Stimulated activated CD8-positive, alpha-beta memory T cell treated with anti-CD3 and anti-CD28 coated beads, Interleukin-15, amount 100 ng/mL, for 24 hours (primary cell): ENCODE measurements at places on chromosomes 12 and 14.

- DNase-seq = no peak
Observed at GRCh38 chr14:79136071-79137044, 966.2 kb downstream of the NRXN3 start.

- no peak for DNase-seq
Observed at GRCh38 chr14:31843361-31844091, 233.6 kb upstream of the ARHGAP5 start.

GRCh38 chr12:21627924-21628323, 23.3 kb upstream of the GYS2 start:
- no peak for DNase-seq

DNA sequence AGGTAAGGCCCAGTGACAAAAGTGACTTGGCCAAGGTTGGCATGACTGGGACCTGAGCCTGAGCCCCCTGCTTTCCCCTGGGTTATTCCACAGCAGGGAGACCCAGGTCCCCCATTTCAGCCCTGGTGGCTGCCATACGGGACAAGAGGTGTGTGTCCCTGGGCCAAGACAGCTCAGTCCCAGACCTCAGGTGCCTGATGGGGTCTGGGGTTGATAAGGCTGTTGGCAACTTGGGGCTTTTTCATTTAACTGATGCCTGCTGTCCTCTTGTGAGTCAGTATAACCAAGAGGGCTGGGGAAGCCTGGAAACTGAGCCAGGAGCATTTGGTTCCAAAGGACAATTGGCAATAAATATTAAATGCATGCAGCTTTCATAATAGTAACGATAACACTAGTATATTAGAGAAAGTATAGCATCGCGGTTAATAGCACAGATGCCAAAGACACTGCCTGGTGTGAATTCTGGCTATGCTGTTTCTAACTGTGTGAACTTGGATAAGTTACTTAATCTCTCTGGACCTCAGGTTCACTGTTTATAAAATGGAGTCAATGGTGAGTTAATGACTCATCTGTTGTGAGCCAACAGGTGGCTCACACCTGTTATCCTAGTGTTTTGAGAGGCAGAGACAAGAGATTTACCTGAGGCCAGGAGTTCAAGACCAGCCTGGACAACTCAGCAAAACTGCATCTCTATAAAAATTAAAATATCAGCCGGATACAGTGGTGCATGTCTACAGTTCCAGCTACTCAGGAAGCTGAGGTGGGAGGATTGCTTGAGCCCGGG, 898 bp downstream of the SDSL start:
- DNase-seq = no peak

GRCh38 chr14:92615451-92615850, 101.9 kb downstream of the RIN3 start:
- DNase-seq = no peak

DNA sequence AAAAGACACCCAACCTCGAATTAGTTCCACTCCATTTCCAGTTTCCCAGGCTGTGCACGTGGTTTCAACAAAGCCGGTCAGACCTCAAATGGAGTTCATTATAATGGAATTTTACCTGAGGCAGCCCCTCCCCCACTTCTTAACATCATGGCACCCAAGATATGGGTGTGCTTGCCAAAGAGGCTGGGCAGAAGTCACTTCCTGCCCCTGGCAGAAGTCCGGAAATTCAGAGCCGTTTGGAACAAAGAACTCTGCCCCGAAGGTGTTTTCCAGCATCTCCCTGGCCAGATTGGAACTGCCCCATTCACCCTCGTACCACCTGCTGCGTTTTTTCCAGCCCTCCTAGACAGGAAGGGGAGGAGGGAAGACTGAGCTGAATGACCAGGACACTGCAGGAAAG, 8.2 kb downstream of the VDR start:
- DNase-seq = no peak

GRCh38 chr12:22325218-22325617, 9.3 kb downstream of the ST8SIA1 start:
- no peak for DNase-seq

GRCh38 chr12:107027636-107028053, 40.7 kb upstream of the MTERF2 start:
- no peak for DNase-seq

GRCh38 chr12:132133952-132134652, 10.0 kb downstream of the DDX51 start:
- no peak for DNase-seq

DNA sequence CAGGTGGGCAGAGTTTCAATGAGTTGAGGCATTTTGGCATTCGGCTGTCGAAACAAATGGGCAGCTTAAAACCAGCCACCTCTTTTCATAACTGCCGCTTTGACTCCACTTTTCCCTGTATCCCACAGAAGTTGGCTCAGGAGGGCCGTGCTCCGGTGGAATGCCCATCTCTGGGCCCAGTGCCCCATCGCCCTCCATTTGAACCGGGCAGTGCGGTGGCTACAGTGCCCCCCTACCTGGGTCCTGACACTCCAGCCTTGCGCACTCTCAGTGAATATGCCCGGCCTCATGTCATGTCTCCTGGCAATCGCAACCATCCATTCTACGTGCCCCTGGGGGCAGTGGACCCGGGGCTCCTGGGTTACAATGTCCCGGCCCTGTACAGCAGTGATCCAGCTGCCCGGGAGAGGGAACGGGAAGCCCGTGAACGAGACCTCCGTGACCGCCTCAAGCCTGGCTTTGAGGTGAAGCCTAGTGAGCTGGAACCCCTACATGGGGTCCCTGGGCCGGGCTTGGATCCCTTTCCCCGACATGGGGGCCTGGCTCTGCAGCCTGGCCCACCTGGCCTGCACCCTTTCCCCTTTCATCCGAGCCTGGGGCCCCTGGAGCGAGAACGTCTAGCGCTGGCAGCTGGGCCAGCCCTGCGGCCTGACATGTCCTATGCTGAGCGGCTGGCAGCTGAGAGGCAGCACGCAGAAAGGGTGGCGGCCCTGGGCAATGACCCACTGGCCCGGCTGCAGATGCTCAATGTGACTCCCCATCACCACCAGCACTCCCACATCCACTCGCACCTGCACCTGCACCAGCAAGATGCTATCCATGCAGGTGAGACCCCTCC, 5.0 kb upstream of the RNU7-1 start:
- DNase-seq = no peak

DNA sequence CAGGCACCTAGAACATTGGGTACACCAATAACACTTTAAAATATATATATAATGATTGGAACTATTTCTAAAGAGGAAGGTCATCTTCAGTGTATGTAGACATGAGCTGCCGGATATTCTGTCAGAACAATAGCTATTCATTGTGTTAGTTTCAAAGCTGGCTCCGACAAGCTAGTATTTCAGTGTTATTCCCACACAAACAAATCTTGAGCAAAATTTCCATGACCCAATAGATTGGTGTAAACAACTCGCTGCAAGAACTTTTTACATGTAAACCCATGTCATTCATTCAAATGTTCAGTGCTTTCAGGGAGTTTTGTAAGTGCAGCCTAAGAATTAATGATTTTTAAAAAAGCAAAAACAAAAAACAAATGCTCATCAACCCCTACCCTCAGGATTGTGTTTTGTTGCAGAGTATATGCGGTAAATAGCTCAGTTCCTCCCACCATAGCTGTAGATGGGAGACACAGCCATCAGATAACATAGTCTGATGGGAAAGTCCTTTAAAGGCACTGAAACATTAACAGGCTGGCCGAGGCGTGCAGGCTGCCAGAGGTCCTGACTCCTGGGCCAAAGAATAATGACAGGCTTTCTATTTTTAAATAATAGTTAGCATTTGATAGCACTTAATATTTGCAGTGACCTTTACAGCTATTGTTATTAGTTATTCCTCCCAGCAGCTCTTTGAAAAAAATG, 150.3 kb upstream of the ARHGAP5 start:
- DNase-seq = no peak

- DNase-seq = no peak
Observed at GRCh38 chr12:48336564-48336963, 14.2 kb downstream of the ZNF641 start.

- DNase-seq = no peak
Observed at GRCh38 chr12:80293759-80294158, 150.3 kb upstream of the PTPRQ start.

- no peak for DNase-seq
Observed at GRCh38 chr12:123267991-123268843, 3.4 kb downstream of the CDK2AP1 start.

DNA sequence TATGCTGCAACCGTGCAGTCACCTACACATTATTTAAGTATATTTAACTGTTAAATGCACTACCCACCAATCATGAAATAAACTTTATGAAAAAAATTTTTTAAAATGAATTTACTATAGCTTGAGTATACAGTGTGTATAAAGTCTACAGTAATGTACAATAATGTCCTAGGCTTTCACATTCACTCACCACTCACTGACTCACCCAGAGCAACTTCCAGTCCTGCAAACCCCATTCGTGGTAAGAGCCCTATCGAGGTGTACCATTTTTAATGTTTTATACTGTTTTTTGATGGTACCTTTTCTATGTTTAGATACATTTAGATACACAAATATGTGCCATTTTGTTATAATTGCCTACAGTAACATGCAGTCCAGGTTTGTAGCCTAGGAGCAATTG, 48.1 kb downstream of the KLRG1 start:
- no peak for DNase-seq

- no peak for DNase-seq
Observed at GRCh38 chr12:85874031-85874461, at the start of gene NTS. TSS of gene NTS (plus strand) at chr12:85874295. CDS start at chr12:85874404, 109 bp downstream.

DNA sequence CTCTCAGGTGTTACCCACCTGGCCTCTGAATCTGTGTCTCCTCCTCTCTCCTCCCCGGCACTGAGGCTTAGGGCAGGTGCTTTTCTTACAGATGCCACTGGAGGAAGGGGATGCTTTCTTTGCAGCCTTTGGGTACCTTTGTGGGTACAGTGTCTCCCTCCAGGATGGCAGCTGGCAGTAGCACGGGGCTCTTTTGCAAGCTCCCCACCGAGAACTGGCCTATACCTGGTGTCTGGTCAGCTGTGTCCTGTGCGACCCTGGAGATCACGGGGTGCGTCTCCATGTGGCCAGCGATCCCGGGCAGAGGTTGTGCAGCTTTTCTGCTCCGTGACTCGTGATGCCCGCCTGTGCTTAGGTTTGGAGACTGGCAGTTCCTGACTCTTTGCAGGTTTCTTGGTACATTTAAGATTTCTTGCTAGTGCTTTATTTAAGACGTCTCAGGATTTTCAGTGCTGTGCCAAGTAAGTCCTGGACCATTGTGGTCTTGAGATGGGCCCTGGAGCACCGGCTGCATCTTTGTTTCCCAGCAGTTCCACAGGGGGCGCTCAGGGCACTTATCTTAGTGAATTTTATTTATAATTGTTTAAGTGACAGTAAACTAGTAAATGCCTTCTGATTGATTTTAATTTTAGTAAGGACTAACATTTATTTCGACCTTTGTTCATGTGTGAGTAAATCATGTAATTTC, 68.9 kb downstream of the DDX51 start:
- no peak for DNase-seq

- no peak for DNase-seq
Observed at GRCh38 chr14:104290058-104290667, 151.8 kb downstream of the KIF26A start.

DNA sequence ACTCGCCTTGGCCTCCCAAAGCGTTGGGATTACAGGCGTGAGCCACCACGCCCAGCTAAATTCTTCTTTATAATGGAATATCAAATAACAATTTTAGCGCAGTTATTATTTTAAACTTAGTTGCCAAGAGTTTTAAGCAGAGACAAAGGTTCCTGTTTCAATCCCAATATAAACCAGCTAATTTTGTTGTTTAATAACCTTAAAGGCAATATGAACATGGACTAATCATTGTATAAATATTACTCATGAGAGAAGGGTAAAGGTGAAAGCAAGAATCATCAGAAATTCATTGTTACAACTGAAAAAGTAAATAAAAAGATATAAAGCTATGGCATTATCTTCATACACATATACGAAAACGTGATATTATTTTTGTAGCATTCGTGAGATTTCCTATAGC, 8.2 kb downstream of the DTD2 start:
- DNase-seq = no peak

GRCh38 chr12:130818272-130818634, 20.8 kb downstream of the STX2 start:
- DNase-seq = no peak

DNA sequence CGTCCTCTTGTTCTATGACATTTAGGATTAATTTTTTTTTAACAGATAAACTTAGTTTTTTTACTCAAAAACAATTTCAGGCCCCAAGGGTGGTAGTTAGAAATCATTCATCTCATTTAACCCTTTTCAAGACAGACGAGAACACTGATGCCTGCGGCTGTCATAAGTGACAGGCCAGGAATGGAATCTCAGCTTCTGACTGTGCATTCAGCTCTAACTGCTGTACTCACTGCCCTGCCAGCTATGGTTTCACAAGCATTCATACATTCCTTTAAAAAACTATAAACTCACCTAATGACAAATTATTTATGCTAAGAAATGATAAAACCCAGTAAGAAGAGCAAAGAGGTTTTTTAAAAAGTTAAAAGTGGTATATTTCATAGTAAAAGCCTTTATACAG, 8.8 kb downstream of the DENND5B start:
- no peak for DNase-seq

GRCh38 chr14:96793547-96793946, 3.6 kb upstream of the VRK1 start:
- no peak for DNase-seq

GRCh38 chr12:59803735-59804134, 207.9 kb downstream of the SLC16A7 start:
- DNase-seq = no peak

GRCh38 chr12:58566599-58566998, 353.7 kb downstream of the LRIG3 start:
- DNase-seq = no peak

DNA sequence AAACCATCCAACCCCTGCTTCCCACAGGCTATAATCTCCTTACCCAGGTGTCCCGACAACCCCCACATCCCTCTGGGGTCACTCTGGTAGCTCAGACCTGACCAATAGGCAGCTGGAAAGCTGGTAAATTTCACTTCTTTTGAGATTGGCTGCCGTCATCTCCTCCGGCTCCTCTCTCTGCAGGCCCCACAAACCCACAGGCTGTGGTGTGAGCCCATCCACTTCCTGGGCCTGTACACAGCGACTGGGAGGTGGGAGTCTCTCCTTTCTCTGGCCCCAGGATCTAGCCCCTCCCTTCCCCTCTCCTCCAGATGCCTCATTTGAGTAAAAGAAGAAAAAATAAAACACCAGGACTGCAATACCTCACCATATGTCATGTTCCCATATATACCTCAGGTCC, 709 bp downstream of the INHBC start:
- no peak for DNase-seq

GRCh38 chr12:104637604-104638003, 180.9 kb downstream of the CHST11 start:
- no peak for DNase-seq

- no peak for DNase-seq
Observed at GRCh38 chr12:76542908-76543307, 16.7 kb downstream of the OSBPL8 start.

- no peak for DNase-seq
Observed at GRCh38 chr12:113948151-113948914, 17.8 kb downstream of the RBM19 start.

GRCh38 chr14:51582437-51582836, 69.3 kb upstream of the FRMD6 start:
- no peak for DNase-seq

GRCh38 chr12:118830296-118830695, 151.0 kb upstream of the SRRM4 start:
- DNase-seq = no peak
